ENCODE measurements at places on chromosomes 5 and 9. TPM values are rescaled to one million over a fixed set of nuclear protein-coding genes. Genes with fewer than 3 reads are reported as not detected.

ALDH1B1 gene
- 25.1 TPM for total RNA-seq

SLC4A9 gene
- not detected for total RNA-seq

CXCL14 gene
- not detected for total RNA-seq

MAML1 gene
- 30.9 TPM for total RNA-seq

NR6A1 gene
- 3.0 TPM for total RNA-seq

ZFP37 gene
- total RNA-seq: 1.9 TPM

NIM1K gene
- 0.70 TPM for total RNA-seq

RANBP17 gene
- total RNA-seq: not detected

SLC1A3 gene
- total RNA-seq: 0.35 TPM

PLPP1 gene
- total RNA-seq: 14.7 TPM

CDH9 gene
- not detected for total RNA-seq

FBN2 gene
- 0.09 TPM for total RNA-seq

IRX4 gene
- total RNA-seq: not detected

SEMA6A gene
- not detected for total RNA-seq

ANKRD34B gene
- total RNA-seq: not detected

SH3RF2 gene
- total RNA-seq: not detected

IFNA13 gene
- not detected for total RNA-seq

PRUNE2 gene
- total RNA-seq: 0.48 TPM

PAEP gene
- not detected for total RNA-seq

RIGI gene
- total RNA-seq: 5.9 TPM

FGF10 gene
- total RNA-seq: not detected

ANKRD18A gene
- total RNA-seq: 0.79 TPM

TOR4A gene
- 3.3 TPM for total RNA-seq

FGD3 gene
- total RNA-seq: 56.5 TPM

EQTN gene
- not detected for total RNA-seq

CCL21 gene
- not detected for total RNA-seq

FOXE1 gene
- total RNA-seq: not detected

MYORG gene
- total RNA-seq: 2.3 TPM

PIP5K1B gene
- 3.1 TPM for total RNA-seq

LHFPL2 gene
- 1.2 TPM for total RNA-seq

MRPS27 gene
- 86.9 TPM for total RNA-seq

CAMK4 gene
- 57.4 TPM for total RNA-seq

SLC23A1 gene
- total RNA-seq: 0.33 TPM

TMEM215 gene
- not detected for total RNA-seq

CCDC183 gene
- 0.73 TPM for total RNA-seq

RORB gene
- not detected for total RNA-seq

PCA3 gene
- total RNA-seq: not detected

LCP2 gene
- total RNA-seq: 219 TPM

FAM114A2 gene
- 23.4 TPM for total RNA-seq

NDOR1 gene
- 45.1 TPM for total RNA-seq

LCN9 gene
- total RNA-seq: not detected
